ENCODE measurements at places on chromosomes 5 and 9. TPM values are rescaled to one million over a fixed set of nuclear protein-coding genes. Genes with fewer than 3 reads are reported as not detected.

DNA sequence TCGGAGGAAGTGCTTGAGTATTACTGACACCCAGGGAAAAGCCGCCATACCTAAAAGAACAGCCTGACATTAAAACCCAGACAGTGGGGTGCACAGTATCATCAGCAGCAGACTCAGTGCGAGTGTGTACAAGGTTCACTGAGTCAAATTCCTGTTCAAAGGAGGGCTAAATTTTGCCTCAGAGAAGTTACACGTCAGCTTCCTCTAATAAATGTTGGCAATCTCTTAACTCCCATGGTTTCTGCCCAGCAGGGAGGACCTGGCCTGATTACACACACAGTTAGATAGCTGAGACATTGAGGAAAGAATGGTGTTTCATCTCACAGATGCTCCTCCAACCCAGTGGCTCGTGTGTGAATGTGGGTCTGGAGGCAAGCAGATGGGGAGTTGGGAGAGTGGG is 38.2 kb downstream of the NIPSNAP3B start:
- DNase-seq, result no peak

DNA sequence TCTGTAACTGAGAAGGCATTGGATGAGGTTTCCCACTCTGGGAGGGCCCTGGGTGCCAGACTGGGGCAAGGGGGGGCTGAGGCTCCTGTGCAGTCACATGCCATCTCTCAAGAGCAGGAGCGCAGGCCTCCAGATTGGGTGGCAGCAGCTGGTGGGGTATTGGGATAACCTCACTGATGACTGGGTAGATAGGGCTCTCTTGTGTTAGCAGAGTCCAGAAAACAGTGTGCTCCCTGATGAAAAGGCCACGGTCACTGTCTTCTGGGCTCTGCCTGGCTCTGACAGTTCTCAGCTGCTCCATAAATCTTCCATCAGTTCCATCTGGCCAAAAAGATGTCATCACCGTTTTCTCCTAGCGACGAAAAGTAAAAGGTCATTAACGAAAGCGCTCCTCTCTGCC is 21.8 kb upstream of the NKX2-5 start:
- DNase-seq, result no peak

GRCh38 chr5:98755406-98755805 is 18.1 kb upstream of the RGMB start:
- DNase-seq, result no peak

- no peak for DNase-seq
Measured at GRCh38 chr9:129626625-129627284, 792 bp downstream of the NTMT1 start.

The EIF4E1B gene
- total RNA-seq, result not detected

All from esophagus muscularis mucosa (tissue), 4 donors.